ENCODE measurements at places on chromosomes 1 and 21. TPM values are rescaled to one million over a fixed set of nuclear protein-coding genes. Genes with fewer than 3 reads are reported as not detected.

ELAPOR1 gene
- total RNA-seq, result 0.35 TPM

GRCh38 chr1:111654839-111655238 lies 35.2 kb downstream of the RAP1A start:
- no peak for DNase-seq

DNA sequence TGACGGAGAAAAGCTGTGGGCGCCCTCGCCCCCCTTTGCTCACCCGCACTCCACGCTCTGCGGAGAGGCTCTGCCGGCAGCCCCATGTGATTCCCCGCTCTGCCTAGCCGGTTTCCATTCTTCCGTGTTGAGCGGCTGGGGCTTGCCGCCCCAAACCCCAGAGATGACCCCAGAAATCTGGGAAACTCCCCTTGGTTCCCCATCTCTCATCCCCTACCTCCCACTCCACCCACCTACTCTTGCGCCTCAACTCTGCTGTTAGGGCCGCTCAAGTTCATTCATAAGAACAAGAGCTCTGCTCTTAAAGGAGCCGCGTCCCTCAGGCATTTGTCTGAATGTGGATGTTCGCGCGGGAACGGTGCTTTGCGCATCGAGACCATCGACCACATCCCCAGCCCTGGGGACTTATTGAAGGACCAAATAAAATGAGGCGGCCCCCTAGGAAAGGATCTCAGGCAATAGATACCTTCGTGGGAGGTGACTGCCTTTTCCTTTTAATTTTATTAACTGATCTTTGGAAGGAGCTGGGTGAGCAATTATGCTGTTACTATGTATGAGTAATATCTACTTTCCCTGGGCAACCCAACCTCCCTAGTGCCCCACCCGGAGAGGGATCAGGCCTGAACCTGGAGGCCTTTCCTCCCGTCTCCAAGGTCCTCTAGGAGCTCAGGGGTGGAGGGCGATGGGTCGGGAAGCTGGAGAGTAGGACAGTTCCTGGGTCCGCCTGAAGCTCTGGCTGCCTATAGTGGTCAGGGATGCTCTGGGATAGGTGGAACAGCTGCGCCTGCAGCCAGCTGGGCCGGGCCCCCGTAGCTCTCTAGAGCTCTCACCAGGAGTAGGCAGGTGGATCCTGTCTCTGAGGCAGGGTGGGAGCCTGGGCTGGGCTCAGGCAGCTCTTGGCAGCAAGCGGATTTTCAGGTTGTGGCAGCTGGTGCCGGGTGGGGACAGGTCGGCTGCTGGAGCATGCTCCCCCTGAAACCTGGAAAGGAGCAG lies 898 bp downstream of the MFSD2A start:
- DNase-seq, result peak; percentile 75

DNA sequence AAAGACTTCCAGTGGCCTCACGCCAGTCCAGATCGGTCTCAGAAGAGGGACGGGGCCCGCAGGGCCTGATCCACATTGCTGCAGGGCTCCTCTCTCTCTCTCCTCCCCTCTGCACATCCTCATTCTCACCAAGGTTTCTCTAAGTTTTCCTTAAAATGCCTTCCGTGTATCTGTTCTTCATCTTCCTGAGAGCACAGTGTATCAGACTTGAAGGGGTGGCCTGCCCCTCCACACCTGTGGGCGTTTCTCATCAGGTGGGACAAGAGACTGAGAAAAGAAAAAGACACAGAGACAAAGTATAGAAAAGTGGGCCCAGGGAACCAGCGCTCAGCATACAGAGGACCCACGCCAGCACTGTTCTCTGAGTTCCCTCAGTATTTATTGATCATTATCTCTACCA lies 66.4 kb downstream of the PRKAB2 start:
- no peak for DNase-seq

DNA sequence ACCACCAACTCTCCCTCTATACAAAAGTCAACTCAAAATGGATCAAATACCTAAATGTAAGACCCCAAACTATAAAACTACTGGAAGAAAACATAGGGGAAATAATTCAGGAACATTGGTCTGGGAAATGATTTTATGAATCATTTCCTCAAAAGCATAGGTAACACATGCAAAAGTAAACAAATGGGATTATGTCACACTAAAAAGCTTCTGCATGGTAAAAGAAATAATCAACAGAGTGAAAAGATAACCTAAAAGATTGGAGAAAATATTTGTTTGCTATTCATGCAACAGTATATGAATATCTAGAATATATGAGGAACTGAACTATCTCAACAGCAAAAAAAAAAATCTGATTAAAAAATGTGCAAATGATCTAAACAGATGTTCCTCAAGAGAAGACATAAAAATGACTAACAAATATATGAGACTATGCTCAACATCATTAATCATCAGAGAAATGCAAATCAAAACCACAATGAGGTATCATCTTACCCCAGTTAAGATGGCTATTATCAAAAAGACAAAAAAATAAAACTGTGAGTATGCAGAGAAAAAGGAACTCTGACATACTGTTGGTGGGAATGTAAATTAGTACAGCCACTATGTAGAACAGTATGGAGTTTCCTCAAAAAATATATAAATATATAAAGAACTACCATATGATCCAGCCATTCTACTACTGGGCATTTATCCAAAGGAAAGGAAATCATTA lies 47.8 kb downstream of the VCAM1 start:
- DNase-seq, result no peak

DNA sequence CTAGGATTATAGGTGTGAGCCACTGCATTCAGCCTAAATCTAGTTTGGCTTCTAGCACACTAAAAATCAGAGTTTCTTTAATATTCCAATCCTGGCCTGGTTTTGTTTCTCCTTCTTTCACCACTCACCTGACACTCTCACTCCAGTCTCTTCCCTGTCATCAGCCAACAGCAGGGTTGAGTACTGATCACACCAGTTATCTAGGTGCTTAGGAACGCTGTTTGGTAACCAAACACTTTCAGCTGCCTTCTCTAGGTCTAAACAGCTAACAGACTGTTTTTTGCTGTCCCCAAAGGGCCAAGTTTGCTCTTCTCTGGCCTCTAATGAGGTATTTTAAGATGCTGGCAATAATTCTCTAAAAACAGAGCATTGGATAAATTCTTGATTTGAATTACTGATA lies 17.7 kb upstream of the FRRS1 start:
- DNase-seq, result no peak

Measured in OCI-LY7 (cell line).